ENCODE measurements at places on chromosomes 5 and 9.

DNA sequence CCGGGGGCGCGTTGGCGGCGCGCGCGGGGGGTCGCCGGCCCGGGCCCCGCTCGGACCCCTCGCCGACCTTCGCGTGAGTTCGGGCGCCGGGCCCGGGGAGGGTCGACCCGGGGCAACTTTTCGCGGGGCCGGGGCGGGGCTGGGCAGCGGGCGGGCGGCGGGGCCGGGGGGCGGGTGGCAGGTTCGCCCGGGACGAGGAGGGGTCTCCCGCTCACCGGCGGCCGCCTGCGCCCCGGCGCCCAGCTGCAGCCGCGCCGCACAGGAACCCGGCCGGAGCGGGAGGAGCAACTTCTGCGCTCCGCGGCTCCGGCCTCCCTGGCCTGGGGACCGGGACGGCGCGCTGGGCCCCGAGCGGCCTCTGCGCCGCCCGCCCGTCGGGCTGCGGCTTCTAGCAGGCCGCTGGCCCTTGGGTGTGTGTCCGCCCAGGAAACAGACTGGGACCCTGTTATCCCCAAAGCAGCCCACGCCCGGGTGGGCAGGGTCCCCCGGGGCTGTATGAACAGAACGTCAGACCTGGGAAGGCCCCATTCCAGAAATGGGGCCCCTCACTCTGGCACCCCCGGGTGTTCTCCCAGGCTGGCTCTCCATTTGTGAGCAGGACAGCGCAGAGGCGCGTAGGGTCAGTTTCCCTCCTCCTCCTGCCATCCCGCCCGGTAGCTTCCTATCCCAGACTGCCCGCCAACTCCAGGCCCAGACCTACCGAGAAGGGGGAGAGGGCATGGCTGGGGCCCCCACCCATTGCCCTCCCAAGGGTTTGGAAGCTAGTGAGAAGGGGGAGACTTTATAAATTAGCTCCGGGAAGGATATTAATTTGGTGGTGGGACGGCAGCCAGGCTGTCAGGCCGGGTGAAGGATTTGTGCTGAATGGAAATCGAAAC, 708 bp downstream of the RXRA start:
- DNase-seq = no peak

DNA sequence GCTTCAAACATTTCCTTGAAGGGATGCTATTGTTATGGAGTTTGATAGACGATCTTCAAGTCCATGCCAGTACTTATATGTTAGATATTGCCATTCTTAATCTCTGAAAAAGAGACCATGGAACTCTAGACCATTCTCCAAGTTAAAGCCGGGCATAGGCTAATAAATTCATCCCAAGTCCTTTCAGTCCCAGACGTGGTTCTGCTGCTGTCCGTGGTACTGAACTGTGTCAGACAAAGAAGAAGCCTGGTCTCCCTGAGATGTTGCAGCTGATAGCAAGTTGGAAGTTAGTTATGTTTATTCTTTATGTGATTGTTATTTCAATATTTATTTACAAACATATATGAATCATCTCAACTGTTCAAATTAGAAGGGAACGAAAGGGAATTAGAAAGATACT, 158.7 kb downstream of the NMUR2 start:
- DNase-seq = no peak

GRCh38 chr9:77957652-77958051, 74.0 kb downstream of the GNAQ start:
- DNase-seq = no peak

DNA sequence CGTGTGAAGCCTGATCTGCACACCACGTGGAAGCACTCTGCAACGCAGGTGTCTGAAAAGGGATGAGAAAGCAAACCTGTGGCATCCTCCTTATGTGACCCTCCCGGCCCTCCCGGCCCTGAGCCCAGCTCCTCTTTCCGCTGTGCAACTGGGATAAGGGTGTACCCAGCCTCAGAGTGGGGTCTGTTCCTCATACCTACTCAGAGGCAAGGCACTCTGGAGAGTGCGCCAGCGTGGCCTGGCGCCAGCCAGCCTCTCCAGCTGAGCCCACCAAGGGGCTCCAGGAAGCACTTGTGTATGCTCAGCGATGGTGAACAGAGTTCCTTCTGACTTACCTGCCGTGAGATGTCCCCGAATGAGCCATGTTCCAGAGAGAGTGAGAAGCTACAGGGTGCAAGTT, 102.8 kb downstream of the IRX1 start:
- no peak for DNase-seq

- no peak for DNase-seq
Measured at GRCh38 chr9:1929722-1930244, 85.4 kb upstream of the SMARCA2 start.

DNA sequence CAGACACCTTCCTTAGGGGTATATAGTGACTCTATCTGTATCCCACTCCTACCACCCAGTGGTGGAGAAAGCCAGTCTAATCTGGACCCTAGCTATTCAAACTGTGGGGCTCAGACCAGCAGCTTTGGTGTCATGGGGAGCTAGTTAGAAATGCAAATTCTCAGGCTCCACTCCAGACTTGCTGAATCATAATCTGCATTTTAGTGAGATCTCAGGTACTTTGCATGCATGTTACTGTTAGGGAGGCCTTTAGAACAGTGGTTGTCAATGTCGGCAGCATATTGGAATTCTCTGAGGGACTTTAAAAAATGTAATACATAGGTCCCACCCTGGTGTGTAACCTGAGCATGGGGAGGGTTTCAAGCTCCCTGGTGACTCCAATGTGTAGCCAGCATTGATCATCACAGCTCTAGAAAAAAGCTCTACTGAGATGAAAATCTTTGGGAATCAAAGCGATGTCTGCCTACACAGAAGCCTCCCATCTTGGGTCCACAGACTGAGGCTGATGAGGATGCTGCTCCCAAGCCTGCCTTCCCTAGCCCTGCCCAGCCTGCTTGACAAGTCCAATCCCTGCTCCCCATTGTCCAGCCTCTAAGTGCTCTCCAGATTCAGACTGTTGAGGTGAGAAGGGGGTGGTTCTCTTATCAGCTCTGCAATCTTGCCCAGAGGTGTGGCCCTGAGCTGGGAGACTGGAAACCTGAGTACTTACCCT, 11.9 kb upstream of the GM2A start:
- DNase-seq = no peak

DNA sequence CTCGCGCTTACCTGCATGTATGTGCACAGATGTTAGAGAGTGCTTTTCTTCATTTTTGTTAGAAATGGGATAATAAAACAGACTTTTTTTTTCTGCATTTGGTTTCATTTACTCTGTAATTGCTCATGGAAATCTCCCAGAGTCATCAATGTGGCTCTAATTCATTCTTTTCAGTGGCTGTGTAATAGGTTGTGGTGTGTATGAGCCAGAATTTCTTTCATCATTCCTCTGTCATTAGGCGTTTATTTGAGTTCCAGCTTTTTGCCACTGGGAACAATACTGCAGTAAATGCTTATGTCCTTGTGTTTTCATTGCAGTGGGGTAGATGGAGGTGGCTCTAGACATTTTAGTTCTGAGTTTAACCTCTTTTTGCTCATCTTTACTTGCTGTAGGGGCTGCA, 118.9 kb downstream of the NXNL2 start:
- no peak for DNase-seq

GRCh38 chr5:172800088-172800551, 29.1 kb upstream of the DUSP1 start:
- no peak for DNase-seq

GRCh38 chr5:126339215-126339805, 83.9 kb upstream of the GRAMD2B start:
- peak; percentile 28 for DNase-seq

DNA sequence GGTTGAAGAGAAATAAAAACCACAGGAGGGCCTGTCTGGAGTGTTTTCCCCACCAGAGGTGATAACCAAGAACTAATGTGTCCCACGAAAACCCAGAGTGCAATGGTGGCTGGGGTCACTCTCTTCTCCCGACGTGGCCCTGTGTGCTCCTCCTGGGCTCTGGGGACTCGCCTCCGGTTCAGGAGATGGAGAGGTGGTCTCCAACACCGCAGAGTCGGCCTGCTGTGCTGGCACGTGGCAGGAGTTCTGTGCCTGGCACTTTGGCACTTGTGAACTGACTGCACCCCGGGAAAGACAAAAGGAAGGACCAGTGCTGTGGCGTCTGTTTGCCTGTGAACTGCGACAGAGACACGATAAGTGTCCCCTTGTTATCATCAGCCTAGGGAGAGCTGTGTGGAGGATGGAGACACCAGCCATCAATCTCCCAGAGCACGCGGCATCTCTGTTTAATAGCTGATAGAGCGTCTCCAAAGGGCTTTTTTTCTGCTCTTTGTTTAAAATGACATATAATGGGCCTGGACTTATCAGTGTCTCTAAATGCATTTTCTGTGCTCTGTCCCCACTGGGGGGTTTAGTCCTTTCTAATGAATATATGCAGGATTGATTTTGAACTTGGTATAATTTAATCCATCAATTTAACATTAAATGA, 98.3 kb downstream of the MRPL36 start:
- no peak for DNase-seq

- no peak for DNase-seq
Measured at GRCh38 chr5:138186002-138186447, 7.1 kb downstream of the KIF20A start.

- DNase-seq = no peak
Measured at GRCh38 chr5:383621-384020, 59.4 kb upstream of the EXOC3 start.

DNA sequence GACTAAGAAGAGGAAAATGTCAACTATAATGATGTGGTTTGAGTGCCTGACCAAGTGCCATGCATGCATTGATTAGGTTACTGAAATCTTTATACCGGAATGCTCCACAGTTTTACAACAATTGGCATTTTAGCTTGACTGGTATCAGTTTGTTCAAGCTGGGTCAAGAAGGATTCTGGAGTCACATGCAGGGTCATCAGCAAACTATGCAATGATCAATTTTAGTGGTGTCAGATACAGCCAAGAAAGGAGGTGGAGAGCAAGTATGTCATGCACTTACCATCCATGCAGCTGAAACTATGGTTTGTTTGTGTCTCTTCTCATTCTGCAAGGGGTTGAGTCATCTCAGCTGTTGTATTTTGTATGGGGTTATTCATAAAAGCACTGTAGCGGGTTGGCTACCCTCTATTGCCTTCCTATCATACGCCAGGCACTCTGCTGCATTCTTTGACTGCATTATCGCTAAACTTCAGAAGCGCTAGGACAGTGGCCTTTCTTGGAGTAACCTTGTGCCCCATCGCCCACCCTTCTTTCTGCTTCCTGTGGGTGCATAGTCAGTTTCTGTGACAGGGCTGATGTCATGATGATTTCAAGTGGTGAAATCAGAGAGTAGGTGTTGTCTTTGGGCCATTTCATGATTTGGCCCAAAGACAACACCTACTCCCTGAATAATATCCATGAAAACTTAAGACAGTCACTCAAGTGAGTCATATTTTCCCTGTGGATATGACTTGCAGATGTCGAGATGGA, 145.4 kb downstream of the MTX3 start:
- DNase-seq = no peak

DNA sequence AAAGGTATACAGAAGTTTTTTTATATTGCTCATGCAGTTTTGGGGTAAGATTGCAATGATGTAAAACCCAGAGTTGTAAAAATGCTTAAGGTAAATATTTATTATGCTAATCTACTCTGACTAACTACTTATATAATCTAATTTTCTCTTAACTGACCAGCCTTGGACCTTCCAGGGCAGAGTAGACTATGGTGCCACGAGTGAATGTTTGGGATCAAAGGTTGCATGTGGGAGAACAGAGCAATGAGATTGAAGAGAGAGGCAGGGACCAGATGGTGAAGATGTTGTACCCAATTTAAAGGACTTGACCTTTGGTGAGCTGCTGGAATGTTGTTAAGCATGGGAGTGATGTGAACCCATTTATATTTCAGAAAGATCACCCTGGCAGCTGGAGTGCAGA, 34.8 kb upstream of the PANK3 start:
- no peak for DNase-seq

DNA sequence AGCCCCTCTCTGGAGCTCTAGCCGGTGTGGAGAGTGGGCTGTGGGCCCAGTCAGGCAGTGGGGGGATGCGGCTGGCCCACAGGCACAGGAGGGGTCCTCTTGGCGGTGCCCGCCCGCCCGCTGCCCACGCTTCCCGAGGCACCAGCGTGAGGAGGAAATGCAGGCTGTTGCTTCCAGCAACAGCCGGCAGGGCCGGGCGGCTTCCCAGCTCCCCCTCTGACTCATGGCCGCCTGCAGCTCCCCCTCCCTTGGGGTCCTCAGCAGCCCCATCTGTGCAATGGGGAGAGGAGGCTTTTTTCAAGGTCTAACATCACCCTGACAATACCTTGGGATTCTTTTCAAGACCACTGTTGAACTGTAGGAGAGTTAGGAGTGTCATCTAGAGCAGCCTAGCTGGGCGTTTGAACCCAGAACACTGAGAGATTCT, 10.4 kb downstream of the CXXC5 start:
- no peak for DNase-seq

DNA sequence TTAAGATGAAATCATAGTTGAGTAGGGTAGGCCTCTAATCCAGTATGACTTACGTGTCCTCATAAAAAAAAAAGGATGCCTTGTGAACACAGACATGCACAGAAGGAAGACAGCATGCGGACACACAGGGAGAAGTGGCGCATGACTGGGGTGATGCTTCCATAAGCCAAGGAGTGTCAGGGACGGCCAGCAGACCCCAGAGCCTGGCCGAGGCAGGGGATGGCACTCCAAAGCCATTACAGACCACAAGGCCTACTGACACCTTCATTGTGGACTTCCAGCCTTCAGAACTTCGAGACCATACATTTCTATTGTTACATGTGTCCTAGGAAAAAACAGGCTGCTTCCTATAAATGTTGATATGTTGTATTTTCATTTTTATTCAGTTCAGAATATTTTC, 19.9 kb downstream of the EHMT1 start:
- DNase-seq = no peak

DNA sequence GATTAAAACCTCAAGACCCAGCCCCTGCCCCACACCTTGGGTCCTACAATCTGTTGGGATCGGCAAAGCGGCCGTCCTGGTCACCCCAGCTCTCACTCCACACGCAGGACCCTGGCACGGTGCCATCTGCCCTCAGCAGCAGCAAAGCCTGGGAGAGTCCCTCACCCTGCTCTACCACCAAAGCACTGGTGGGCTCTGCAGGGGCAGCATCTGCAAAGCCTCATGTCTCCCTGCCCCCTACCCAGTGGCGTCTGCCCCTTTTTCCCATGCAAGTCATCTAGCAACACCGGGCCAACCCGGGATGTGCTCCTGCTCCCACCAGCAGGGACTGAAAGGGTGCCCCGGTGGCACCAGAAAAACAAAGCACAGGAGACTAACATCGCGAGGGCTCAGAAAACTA, 19.6 kb upstream of the CNOT6 start:
- DNase-seq = no peak

GRCh38 chr9:32136700-32137339, 247.6 kb upstream of the ACO1 start:
- no peak for DNase-seq

DNA sequence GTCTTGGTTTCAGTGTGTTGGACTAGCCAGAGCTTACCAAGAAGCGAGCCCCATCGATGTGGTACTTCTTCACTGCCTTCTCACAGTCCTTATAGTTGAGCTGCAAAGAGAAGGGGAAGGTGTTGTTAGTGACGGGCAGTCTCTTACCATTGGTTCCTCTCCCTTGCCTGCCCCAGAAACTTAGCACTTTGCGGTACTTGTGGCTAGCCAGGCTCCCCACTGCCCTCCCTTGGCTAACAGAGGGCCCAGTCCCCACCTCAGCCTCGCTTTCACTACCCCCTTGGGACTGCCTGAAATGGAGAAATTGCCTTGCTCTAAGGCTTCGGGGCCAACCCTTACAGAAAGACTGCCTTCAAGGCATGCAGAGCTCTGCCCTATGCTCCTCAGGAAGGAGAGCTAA, 4.3 kb downstream of the LCP2 start:
- peak; percentile 53 for DNase-seq

GRCh38 chr5:127609957-127610356, 38.9 kb upstream of the CTXN3 start:
- no peak for DNase-seq

GRCh38 chr5:95130941-95131340, 154.0 kb downstream of the MCTP1 start:
- no peak for DNase-seq

GRCh38 chr9:98506422-98507054, 202.2 kb downstream of the GABBR2 start:
- DNase-seq = no peak
